ENCODE measurements at places on chromosomes 7 and 10.

DNA sequence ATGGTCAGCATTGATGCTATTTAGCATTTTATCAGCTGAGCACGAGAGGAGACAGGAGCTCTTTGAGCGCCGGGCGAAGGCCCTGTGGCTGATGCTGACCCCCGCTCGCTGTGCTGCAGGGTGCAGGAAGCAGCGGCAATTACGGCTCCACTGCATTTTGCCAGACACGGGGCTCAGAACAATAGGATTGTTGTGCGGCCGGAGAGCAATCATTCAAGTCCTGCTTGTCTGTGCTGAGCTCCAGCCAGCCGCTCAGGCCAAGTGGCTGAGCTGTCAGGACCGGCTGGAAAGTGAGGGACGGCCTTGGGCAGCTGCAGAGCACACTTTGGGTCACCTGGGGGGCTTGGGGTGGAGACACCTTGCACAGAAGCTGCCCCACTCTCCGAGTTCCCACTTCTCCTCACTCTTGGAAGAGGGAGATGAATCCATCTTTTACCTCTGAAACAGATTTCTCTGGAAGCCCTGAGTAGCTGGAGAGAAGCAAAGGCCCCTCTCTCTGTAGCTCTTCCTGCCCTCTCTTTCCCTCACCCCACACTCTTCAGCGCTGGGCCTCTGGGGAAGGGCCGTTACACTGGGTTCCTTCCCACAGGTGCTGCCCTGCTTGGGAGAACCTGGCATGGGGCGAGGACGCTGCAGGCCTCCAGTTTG, 17.3 kb upstream of the ADARB2 start:
- no peak for DNase-seq

GRCh38 chr7:66055321-66055956, 20.2 kb upstream of the ASL start:
- DNase-seq = no peak

- DNase-seq = no peak
Measured at GRCh38 chr7:156594283-156595080, 46.1 kb upstream of the RNF32 start.

- DNase-seq = no peak
Measured at GRCh38 chr10:123621916-123622315, 44.2 kb upstream of the GPR26 start.

- DNase-seq = no peak
Measured at GRCh38 chr10:58586282-58587245, 73.9 kb downstream of the BICC1 start.

- no peak for DNase-seq
Measured at GRCh38 chr10:17586821-17587234, 30.3 kb downstream of the HACD1 start.

DNA sequence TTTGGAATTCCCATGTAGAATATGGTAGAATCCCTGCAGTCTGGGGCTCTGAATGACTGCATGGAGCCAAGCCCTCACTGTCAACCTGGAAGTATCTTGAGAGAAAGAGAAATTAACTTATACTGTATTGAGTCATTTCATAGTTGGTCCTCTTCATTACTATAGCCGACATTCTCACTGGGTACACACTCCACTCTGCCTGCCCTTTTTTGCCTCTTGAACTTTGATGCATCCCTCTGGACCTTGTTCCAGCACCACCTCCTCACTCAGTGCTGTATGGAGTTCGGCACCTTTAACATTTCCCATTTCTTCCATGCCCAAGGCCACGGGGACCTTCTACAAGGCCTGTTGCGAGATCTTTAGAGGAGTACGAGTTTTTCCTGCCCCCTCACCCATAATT, 4.6 kb upstream of the ARHGAP22 start:
- no peak for DNase-seq

GRCh38 chr10:8927705-8928104, 873.2 kb downstream of the GATA3 start:
- no peak for DNase-seq

GRCh38 chr10:110431659-110432058, 66.0 kb upstream of the DUSP5 start:
- DNase-seq = no peak

GRCh38 chr10:36669615-36670352, 455.6 kb upstream of the ANKRD30A start:
- DNase-seq = no peak

All from activated CD4-positive, alpha-beta T cell treated with anti-CD3 and anti-CD28 coated beads, Interleukin-2, amount 50 U/mL, for 1 hour (primary cell).